ENCODE measurements at places on chromosomes 1 and 21.
A peak's percentile ranks its signal among the peaks of the same experiment; 100 is the strongest.

- no peak for DNase-seq
Observed at GRCh38 chr1:218803351-218803997, 370.2 kb upstream of the LYPLAL1 start.

GRCh38 chr21:46005481-46005881, 23.9 kb downstream of the COL6A1 start:
- no peak for DNase-seq

- DNase-seq, result no peak
Observed at GRCh38 chr1:22462928-22463327, 11.3 kb downstream of the ZBTB40 start.

- DNase-seq, result peak; percentile 46
Observed at GRCh38 chr1:161486806-161487741, 18.2 kb upstream of the FCGR2A start.

All from NCI-H187 treated with DMSO at 0.1 percent for 48 hours (cell line).